Activated CD4-positive, alpha-beta T cell treated with anti-CD3 and anti-CD28 coated beads, Interleukin-2, amount 50 U/mL, for 16 hours (primary cell): ENCODE measurements at places on chromosomes 4 and X.
A peak's percentile ranks its signal among the peaks of the same experiment; 100 is the strongest.

- DNase-seq: no peak
Observed at GRCh38 chr4:111961809-111962208, 183.4 kb upstream of the FAM241A start.

DNA sequence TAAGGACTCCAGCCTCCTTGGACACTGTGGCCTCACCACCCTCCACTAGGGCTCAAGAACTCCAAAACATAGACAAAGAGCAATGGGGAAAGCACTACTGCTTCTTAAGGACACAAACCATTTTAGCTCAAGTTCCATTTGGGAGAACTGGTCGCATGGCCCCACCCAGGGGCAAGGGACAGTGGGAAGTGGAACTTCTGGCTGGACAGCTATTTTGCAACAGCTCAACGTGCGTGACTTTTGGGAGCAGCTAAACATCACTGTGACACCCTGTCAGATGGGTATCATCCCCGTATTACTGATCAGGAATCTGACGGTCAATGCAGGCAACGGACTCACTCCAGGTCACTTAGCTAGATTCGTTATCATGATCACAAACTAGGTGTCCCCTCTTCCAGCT, 9.0 kb upstream of the GLOD5 start:
- DNase-seq: no peak

DNA sequence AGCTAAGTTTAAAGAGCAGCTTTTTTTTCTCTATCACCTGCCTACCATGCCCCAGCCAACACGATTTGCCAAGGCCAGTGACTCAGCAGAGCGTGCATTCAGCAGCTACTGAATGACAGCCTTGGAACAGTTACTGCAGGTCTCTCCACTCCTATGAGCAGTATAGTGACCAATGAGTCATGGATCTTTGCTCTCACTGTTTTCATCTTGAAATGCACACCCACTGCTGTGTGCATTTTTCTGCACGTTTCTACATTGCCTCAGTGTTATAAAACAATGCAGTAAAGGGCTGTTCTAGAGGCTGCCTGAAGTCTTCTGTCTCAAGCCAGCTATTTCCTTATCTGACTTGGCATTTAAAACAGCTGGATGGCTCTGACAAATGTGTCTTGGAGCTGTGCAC, 66.0 kb upstream of the C4orf54 start:
- peak; percentile 33 for DNase-seq

DNA sequence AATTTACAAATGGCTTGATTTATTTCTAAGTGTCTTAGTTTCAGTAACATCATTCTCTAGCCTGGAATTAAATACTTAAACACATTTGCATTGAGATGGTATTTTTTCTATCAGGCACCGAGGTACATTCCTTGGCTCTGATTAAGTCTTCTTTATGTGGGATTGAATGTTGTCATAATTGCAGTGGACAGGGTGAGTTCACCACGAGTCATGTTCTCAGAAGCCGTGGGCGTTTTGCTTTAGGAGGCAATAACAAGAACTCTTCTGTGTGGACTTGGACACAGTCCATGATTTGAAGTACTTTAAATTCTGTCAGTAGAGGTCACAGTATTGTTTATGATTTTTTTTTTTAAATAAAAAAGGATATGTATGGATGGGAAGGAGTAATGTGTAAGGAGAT, 57.1 kb upstream of the EFHC2 start:
- DNase-seq: no peak

DNA sequence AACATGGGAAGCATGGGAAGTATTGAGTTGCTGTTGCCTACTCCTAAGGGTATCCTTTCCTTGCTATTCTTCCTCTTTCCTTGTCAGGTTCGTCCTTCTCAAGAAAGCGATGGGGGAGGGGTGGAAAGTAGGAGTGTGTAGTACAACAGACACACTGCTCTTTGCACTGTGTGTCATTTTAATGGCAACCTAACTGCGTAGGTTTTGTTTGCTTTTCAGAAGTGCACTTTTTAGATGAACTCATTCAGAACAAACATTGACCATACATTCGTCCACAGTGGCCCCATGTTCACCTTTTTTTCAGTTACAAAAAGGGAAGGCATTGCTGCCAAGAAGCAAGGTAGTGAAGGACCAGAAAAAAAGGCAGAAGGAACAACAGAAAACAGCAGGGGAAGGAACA, 10.2 kb upstream of the YIPF6 start:
- no peak for DNase-seq

GRCh38 chr4:150209140-150209829, 131.0 kb downstream of the DCLK2 start:
- DNase-seq: peak; percentile 35

GRCh38 chr4:30867427-30867826, 147.3 kb downstream of the PCDH7 start:
- no peak for DNase-seq

- DNase-seq: no peak
Observed at GRCh38 chr4:83989835-83990234, 453.9 kb downstream of the GPAT3 start.

- DNase-seq: no peak
Observed at GRCh38 chr4:62960415-62960814, 1448.8 kb downstream of the TECRL start.

DNA sequence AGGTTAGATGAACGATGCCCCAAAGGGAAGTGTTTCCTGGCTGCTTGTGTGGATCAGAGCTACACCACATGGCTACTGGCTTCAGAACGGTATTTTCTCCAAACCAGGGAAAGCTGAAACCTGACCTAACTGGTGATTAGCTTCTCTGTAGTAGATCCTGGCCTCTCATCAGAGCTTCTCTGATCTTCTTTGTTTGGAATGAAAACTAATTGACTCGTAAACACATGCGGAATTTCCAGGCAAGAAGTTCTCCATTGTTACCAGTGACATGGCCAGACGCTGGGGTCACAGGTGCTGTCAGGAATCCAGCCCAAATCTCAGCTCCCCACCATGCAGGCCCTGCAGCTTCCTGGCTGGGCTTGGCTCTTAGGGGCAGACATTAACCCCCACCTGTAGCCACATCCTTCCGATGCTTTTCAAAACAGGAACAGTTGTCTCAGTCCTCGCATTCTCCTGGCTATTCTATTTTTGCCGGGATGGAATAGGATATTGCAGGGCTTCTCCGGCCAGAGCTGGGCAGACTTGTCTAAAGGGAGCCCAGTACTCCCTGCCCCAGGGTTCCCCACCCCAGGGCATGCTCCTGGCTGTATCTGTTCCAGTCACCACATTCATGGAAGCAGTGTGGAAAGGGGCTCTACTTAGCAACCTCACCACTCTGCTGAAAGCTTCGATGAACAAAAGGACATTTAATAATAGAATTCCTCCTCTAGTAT, 305.4 kb upstream of the F9 start:
- DNase-seq: no peak

GRCh38 chr4:41320278-41320677, 63.5 kb downstream of the UCHL1 start:
- no peak for DNase-seq

DNA sequence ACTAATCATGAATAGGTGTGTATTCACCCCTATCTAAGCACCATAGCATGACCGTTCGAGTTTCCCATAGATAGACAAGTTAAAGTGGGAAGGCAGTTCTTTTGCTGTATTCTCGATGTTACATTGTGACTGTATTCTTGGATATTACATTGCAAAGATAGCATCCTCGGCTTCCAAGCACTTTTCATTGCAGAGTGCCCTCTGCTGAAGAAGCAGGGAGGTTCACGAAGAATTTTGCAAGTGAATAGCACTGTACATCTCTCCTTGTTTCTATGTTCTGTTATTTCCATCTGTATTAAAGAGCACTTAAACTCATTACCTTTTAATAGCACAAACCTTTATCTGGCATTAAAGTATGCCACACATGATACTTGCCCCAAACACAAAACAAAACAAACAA, 426.7 kb upstream of the ARX start:
- DNase-seq: no peak

DNA sequence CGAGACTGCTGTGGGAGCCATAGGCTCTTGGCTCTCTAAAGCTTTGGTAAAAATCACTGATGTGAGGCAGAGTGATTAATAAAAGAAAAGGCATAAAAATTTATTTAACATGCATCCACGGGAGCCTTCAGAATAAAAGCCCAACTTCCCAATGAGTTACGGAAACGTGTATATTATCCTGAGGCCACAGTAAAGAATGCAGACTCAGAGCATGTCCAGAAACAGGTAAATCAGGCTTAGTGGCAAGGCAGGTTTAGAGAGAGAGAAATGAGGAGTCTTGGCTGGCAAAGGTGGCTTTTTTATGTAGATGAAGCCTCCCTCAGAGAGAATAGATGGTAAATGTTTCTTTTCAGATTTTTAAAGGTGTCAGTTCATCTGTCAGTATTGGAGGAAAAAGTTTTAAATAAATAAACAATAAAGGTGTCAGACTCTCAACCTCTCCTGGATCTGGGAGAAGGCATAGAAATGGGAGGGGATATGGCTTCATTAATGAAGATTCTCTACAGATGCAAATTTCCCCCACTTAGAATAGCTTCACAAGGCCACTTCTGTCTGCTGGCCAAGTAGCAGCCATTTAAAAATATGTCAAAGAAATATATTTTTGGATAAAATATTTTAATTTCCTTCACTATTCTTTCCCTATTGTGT, 24.0 kb downstream of the C4orf51 start:
- no peak for DNase-seq

DNA sequence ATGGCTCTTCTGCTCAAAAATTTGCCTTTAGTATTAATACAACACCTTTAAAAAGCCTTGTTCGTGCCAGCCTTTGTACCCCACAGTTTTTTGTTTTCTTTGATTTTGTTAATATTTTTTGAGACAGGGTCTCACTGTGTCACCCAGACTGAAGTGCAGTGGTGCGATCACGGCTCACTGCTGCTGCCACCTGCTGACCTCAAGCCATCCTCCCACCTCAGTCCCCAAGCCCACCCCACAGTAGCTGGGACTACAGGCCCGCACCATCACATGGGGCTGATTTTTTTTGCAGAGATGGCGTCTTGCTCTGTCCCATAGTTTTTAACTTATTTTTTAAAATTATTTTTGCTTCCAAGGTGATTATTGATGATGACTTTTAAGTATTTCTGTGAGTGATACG, 134.0 kb downstream of the HTR2C start:
- peak; percentile 4 for DNase-seq

DNA sequence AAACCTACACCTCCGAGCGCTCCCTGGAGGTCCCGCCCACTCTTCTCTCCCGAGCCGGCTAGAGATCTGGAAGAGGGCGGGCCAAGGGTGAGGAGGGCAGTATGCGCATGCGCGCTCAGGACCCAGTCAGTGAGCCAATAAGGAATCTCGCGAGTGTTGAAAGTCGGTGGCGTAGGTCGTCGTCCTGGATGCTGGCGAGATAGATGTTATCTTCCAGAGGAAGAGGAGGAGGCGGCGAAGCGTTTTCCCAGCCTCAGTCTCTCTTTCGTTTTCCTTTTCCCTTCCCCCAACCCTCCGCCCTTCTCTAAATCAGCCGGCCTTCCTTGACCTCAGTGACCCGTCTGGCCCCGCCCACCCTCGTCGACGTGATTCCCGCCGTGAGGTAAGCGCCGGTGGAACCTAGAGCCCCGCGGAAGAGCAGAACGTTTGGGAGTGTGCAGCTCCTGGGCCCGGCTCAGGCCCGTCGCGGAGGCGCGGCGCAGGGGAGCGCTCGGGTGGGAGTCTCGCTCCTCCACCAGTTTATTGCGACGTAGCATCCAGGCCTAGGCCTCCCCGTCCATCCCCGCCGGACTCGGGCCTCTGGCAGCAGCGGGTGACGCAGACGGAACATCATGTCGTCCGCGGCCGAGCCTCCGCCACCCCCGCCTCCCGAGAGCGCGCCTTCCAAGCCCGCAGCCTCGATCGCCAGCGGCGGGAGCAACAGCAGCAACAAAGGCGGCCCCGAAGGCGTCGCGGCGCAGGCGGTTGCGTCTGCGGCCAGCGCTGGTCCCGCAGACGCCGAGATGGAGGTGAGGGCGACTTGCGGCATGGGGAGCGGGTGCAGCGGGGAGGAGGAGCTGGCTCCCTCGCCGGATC, at the start of gene SMARCA5:
Gene SMARCA5 (plus strand): TSS at position 389 of the 855 bp plus-strand sequence. CDS start 223 bp downstream, at position 612.
- peak; percentile 98 for DNase-seq

GRCh38 chr4:150259861-150260567, 181.8 kb downstream of the DCLK2 start:
- no peak for DNase-seq

GRCh38 chr4:41362621-41363383, 106.1 kb downstream of the UCHL1 start:
- no peak for DNase-seq

GRCh38 chr4:20944961-20945360, 244.7 kb downstream of the PACRGL start:
- DNase-seq: no peak

DNA sequence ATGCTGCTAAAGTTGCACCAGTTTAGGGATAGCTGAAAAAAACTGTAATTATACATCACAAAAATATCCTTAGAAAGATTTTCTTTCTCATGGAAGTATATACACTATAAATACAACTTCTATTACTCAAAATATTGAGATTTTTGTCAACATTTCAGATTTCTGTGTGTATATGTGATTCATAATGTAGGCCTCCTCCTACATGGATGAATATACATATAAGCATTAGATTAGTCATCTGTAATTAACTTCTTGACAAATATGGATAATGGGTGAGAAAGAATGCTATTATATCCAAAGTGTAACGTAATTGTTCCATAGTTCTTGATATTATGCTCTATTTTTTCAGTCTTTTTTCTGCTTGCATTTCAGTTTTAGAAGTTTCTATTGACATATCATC, 124.9 kb downstream of the CBLL2 start:
- DNase-seq: no peak

- peak; percentile 12 for DNase-seq
Observed at GRCh38 chr4:184583738-184584502, 65.3 kb downstream of the CASP3 start.

GRCh38 chr4:95548738-95549245, at the start of gene UNC5C:
Gene UNC5C (minus strand): TSS chr4:95548973.
- no peak for DNase-seq

DNA sequence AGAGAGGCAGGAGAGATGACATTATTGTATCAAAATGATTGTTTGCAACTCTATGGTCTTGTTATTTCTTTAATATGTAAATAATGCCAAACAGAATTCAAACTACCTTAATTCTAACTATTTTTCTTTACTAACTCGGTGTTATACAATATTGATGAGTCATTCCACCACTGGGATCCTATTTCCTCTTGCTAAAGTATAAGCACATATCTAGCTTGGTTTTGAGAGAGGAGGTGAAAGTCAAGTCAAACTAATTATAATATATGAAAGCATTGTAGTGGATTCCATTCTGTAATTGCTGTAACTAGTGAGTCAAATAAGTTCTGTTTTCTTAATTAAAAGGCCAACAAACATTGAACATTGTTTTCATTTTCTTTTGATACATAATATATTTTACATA, 837.6 kb downstream of the PDHA2 start:
- no peak for DNase-seq
